ENCODE measurements at places on chromosomes 5 and 9.

DNA sequence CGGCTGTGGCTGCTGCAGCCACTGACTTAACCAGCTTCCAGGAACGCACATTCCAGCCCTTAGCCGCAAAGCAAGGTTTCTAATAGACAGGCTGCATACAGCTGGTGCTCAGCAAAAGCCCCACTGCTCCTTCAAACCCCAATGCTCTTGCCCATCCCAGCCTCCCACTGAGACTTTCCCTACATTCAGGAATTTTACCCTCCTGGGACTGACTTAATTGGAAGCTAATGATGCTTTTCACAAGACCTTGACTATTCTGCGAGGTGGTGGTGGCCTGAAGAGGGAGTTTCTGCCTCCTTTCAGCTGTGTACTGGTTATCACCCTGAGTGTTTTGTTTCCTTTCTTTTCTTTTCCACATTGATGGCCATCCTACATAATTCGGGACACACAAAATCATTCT, 164.9 kb upstream of the IRX1 start:
- DNase-seq: no peak

GRCh38 chr5:72920690-72921502, 34.9 kb upstream of the FCHO2 start:
- peak; percentile 46 for DNase-seq

- DNase-seq: no peak
Observed at GRCh38 chr9:36007852-36008251, 28.9 kb upstream of the RECK start.

- DNase-seq: no peak
Observed at GRCh38 chr9:128632486-128632885, 24.2 kb downstream of the DYNC2I2 start.

DNA sequence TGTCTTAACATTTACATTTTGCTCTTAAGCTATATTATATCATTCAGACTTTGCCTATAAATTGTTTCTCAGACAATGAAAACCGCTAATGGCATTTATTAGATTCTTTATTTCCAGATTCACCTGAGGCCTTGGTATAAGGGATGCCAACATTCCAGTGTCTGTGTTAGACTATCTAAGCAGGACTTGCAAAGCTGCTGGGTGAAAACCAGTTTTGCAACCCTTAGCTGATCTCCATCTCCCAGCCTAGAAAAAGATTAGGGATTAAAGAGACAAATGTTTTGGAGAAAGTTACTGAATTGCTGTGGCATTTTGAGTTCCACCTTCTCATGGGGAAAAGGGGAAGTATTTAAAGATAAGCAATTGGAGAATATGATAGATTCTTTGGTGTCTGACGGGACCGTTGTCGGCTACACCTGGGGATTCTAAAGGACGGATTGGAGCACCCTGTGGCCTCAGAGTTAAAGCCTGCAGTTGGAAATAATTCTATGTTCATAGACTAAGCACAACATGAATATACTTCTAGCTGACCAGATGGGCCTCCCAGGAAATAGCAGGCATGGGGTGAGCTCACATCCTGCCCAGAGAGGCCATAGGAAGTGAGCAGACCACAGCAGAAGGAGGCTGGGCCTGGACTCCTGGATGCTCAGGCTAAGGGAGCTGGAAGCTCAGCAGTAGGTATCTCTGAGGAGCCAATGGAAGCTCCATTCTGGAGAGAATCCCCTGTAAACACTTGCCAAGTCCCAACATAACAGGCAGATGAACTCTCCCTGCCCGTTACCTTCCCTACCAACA, 21.8 kb downstream of the ENTREP1 start:
- no peak for DNase-seq

- DNase-seq: no peak
Observed at GRCh38 chr5:56610093-56610698, 205.2 kb upstream of the MAP3K1 start.

DNA sequence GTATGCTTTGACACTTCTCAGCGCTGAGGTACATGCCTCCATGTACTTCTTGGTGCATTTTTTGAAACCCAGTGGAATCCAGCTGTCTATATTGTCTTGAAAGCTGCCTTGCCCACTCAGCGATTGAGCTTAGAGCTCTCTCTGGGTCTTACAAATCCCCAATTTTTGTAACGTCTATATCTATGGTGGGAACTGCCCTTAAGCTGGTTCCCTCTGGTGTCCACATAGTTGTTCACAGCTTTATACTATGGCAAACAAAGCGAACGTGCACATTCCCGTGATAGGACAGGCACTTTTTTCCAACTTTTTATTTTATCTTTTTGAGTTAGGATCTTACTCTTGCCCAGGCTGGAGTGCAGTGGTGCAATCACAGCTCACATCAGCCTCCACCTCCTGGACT, 20.9 kb downstream of the CDHR2 start:
- DNase-seq: no peak

Measured in NCI-H460 (cell line).